ENCODE measurements at places on chromosomes 4 and X.

DNA sequence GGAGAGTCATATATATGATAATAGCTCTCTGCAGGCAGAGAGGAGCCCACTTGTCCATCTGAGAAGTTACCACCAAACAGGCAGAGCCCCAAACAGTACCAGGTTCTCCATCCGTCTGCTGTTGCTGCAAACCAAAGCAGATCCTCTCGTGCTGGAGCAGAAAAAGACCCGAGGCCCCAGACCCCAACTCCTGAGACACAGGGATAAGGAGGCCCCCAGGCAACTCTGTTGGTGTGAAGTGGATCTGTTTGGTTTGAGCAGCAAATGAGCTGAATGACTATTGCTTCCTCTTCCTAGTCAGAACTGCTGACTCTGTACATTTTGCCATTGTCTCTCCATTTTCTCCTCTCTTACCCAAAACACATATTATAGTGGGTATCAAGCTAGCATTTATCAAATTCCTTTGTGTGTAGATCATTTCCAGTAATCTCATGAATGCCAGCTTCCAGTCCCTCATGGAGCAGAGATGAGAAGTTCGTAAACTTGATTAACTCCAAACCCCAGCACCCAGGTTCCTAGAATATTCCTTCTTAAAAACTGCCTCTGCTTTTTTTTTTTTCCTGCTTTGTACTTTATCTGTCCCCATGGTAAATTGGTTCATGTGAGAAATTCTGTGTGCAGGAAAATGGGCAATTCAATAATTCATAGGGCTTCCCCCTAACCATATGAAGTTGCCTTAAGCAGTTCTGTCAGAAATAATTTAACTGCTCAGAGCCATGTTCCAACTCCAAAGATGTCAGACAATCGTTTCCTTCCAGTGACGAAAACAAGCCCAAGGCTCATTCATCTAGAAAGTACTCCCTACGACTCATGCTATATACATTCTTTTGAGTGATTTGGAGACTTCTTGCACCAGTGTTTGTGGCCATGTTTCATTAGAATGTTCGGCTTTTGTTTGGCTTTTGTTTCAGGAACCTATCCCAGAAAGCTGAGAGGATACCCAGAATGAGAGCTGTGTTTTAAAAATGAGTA is 98.6 kb upstream of the ATXN3L start:
- peak; percentile 77 for DNase-seq

DNA sequence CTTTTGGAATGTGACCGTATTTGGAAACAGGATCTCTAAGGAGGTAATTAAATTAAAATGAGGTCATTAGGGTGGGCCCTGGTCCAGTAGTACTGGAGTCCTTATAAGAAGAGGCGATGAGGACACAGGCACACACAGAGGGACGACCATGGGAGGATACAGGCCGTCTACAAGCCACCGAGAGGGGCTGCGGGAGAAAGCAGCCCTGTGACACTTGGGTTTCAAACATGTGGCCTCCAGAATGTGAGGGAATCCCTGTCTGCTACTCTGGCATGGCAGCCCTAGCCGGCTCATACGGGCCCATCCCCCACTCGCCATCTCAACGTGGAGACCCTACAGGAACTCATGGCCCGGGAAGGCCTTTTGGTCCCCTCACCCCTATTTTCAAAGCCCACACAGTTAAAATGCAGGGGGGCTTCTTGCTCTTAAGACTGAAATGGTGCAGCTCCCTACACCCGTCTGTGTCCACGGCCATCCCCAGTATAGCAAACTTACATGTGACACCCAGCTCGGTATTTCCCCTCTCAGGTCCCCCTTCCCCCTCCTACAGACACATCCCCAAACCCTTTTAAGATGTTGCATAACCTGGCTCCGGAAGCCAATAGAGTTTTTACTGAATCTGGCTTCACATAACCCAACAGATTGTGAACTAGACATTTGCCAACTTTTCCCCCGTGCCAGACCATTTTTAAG is 124.1 kb upstream of the TBL1X start:
- DNase-seq: peak; percentile 80

GRCh38 chr4:1290165-1290977 is 680 bp downstream of the MAEA start:
- DNase-seq: peak; percentile 25

DNA sequence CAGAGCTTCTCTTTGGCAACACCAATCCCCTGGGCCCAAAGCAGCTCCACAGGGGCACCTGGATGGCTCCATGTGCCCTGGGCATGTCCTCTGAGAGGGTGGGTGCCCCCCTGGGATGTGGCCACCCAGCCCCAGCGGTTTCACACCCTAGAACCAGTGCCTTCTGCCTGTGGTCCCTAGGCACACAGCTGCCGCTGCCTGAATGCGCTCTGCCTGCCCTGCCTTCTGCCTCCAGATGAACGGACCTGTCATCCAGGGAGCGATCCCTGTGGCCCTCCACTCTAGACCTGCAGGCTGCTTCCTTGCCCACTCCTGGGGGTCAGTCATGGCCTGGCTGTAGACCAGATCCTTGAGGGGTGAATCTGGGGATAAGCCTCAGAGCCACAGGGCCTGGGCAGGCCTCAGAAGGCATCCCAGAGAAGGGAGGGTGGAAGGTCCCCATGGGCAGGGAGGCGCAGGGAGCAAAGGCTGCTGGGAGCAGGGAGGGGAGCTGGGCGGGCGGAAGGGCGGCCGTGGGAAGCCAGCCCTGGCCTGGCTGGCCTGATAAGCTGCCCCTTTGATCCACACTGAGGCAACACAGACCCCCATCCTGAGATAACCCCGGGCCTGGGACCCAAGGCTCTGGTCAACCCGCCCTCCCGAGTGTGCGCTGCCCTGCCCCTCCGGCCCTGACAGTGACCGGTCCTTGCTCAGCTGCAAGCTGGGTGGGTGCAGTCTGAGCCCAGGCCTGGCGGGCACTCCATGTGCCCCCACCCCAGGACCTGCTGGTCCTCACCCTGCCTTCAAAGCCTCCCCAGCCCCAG is 8.1 kb upstream of the FGFR3 start:
- DNase-seq: no peak

GRCh38 chr4:54027311-54027710 is 37.1 kb downstream of the CHIC2 start:
- no peak for DNase-seq

- DNase-seq: peak; percentile 91
Measured at GRCh38 chr4:183182873-183183725, 84.0 kb downstream of the WWC2 start.

GRCh38 chrX:69314436-69315348 is 149.4 kb upstream of the PJA1 start:
- no peak for DNase-seq

DNA sequence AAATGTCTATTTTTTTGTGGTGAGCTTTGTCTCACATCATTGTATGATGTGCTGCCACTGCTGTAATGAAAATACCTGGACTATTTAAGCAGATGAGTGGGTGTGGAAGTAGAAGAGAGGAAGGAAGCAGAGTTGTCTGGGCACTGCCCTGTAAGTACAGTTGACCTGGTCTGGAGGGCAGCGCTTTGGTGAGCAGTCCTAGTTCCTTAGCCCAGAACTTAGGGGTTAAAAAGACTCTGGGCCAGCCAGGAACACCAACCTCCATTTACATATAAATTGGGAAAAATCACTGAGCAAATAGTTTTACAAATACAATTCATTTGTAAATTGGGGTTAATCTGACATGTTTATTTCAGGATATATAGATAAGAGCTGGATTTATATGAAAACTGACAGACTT is 347.1 kb upstream of the FAT1 start:
- no peak for DNase-seq

DNA sequence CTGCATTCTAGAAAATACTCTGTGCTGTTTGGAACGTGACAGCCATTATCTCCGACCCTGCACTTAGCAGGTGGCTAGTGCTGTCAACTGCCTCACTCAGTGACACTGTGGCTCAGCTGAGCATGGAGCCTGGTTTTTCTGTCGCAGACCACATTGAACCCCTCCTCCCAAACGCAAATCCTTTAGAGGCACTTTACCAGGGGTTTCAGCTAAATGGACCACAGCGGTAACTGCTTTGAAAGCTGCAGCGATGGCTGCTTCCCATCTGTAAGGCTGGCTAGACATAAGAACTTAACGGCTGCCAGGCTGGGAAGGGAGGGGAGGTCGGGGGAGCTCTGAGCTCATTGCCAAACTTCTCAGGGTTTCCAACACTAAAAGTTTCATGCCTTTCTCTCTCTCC is 8.1 kb downstream of the SLC34A2 start:
- no peak for DNase-seq

All from EH (cell line).